Type B pancreatic cell (in vitro differentiated cells): ENCODE measurements at places on chromosomes 12 and 14.

- DNase-seq, result no peak
Measured at GRCh38 chr12:93113317-93114006, 184.4 kb upstream of the EEA1 start.

GRCh38 chr12:70031046-70031445 lies 206.0 kb downstream of the MYRFL start:
- DNase-seq, result no peak

DNA sequence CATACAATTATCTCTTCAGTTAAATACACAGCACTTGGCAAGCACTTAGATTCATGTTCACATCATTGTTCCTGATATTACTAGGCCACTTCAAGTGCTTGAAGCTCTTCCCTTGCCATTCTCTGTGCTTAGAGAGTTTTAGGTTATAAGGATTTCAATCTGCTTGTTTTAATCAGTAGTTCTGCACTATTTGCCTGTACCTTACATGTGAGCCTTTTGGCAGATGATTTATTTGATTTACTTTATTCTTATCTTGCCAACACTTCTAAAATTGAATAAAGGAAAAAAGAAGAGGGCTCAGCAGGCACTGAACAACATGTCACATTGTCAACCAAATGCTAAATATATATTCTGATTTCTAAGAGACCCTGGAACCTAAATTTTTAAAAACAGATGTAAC lies 363.8 kb upstream of the USP15 start:
- DNase-seq, result no peak

DNA sequence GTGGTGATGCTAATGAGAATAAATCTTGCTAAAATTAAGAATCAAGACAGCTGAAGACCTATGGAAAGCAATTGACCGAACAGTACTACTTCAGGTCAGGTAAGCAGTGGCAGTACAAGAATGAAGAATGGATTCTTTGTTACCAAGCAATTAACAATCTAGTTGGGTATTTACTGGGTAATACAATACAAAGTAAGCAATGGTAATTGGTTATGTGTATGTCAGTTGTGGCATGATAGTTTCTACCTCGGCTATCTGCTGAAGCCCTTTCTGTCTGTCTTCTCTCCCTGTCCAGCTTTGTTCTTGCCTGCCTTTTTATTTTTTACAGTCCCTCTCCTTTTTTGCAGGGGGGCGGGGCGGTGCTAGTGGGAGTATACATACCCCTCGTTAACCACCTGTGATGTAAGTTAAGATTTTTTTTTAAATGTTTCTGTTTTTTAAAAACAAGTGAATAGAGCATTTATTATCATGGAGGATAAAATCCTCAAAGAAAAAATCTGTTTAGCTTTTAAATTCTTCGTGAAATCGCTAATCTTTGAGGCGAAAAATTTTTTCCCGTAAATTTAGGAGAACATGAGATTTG lies 75.9 kb downstream of the RCOR1 start:
- no peak for DNase-seq

DNA sequence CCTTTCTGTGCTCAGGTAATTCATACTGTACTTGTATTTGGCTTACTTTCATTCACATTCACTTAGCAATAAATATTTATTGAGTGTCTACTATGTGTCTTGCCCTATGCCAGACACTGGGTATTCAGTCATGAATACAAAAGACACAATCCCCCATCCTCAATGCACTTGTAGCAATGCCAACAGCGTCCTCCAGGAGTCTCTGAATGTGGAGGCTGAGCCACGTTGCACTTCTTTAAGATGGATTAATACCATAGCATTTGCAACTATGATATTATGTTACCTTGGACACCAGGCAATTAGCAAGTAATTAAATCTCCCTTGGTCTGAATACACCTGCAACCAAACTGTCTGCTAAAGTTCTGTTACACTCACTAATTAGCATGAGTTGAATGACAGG lies 58.8 kb downstream of the OTX2 start:
- no peak for DNase-seq

DNA sequence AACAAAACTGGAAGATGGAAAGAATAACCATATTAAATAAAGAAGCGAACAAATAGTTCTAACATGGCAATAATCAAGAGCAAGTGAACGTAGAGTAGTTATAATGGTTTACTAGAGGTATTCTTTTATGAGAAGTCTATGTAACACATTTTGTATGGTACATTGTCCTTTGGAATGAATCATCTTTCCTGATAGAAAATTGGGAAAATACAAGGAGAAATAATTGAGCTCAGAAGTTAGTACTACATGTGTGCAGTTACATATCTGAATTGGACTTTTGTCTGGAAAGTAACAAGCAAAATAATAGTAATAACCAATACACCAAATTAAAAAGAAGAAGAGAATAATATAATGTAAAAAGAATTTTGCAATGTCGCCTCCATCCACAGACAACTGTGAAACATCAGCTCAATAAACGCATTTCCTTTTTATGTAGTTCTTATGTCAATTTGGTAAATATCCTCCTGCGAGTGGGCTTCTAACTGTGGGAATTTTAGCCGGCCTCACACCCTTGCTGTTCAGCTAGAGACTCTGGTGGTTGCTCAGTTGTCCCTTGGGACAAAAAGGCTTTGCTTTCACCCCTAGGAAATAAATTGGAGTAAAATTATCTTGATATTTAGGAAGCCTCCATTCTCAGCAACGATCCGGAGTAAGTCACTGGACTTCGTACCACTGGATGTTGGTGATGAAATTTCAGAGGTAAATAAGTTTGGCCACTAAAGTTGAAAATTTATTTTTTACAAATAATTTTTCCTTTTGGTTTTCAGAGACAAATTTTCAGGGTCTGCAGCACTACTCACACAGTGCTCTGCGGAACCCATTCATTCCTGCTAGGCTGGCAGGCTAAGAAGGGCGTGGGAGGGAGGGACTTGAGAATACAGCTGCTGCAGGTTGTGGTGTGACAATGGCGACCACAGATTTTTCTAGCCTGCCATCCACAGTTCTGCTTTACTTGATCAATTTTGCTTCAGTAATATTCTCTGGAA lies 1.1 kb upstream of the TUBA1A start:
- peak; percentile 8 for DNase-seq

GRCh38 chr12:24947541-24948419 lies 1.1 kb downstream of the BCAT1 start:
- no peak for DNase-seq

DNA sequence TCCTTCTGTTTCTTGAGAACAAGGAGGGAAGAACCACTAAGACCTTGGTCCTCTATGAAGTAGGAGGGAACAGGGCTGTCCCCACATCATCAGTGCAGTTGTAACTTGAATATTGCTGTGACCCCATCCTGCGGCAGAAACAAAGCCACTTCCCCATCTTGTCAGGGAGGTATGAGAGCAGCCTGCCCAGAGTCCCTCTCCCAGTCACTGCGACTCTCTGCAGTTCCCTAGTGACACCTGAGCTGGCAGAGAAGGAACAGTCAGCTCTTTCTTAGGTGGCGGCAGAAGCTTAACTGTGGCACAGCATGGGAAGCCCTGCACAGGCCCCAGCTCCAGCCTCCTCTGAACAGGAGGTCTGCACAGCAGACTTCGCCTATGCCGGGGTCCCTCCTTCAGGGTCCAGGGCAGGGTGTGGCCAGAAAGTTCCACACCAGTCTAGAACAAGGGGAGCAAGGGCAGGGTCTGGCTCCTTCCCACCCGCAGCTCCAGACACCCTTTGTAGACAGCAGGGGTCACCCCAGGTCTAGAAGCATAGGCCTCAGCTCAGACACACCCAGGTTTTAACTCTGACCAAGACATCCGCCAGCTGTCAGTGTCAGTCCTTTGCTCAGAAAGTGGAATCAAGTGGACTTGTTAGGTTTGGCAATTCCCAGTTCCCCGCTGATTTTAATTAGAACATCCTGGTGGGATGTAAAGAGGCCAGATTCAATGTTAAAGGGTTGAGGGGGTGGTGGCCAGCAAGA lies 36.8 kb downstream of the DEGS2 start:
- no peak for DNase-seq

DNA sequence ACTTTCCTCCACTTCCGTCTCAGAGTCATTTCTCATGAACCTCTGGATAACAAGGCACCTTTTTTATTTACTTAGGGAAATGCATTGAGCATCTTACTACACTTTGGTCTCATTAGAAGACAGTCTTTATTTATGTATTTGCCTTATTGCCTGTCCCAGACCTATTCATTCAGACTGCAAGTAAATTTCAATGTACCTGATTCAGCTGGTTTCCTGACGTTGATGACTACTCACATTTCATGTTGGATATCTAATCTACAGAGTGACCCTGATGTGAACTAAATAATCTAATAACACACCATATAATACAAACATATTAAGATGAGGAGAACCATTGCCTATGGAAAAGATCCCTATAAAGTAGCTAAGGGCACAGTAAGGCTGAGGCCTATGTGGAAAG lies 267.7 kb downstream of the SLC6A15 start:
- DNase-seq, result no peak

GRCh38 chr12:38386205-38386985 lies 69.8 kb downstream of the ALG10B start:
- DNase-seq, result no peak

DNA sequence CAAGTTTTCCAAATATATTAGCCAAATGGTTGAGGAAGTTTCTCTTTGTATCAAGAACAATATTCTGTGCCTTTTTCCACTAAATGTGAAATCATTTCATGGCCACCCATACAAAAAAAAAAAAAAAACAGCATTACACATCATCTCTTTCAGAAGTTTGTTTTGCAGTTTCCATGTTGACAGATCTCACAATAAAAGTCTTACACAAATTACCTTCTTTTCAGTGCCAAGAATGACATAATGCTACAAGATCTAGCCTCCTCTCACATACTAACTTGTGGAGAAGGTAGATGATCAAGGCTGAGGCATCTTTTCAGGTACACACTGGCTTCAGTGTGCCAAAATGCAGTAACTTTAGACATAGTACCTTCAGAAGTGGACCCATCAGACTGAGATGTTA lies 35.3 kb downstream of the PRKD1 start:
- no peak for DNase-seq

GRCh38 chr14:78758333-78758732 lies 588.2 kb downstream of the NRXN3 start:
- DNase-seq, result no peak

- no peak for DNase-seq
Measured at GRCh38 chr12:56763753-56764657, 881 bp downstream of the HSD17B6 start.

GRCh38 chr14:60848066-60848465 lies 113.5 kb downstream of the MNAT1 start:
- no peak for DNase-seq

GRCh38 chr12:51977320-51977753 lies 25.8 kb downstream of the ACVR1B start:
- no peak for DNase-seq

DNA sequence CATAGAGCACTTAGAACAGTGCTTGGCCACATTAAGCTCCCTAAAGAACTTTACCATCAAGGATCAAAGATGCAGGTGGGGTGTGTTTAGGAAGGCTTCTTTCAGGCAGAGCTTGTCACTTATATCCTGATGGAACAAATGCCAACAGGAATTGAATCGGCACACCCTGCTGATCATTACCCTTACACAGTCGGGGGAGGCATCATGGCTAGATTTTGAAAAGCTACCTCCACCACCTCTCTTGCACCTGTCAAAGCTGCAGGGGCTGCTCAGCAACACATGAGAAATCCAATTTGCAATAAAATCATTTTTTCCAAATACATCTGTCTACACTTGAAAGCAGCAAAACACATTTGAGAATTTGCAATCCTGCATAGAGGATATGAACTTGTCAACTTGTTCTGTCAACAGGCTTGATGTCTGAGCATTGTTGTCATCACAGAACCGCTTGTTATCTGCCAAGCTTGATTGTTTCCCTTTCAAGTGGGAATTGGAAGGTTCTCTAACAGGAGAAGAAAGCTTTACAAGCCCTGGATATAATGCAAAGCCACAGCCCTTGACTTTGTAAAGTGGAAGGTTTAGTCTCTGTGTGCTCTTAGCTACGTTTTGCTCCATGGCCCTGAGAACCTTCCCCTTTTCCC lies 24.6 kb upstream of the TRIM9 start:
- DNase-seq, result no peak

- peak; percentile 57 for DNase-seq
Measured at GRCh38 chr14:95265106-95266094, 54.3 kb downstream of the CLMN start.

DNA sequence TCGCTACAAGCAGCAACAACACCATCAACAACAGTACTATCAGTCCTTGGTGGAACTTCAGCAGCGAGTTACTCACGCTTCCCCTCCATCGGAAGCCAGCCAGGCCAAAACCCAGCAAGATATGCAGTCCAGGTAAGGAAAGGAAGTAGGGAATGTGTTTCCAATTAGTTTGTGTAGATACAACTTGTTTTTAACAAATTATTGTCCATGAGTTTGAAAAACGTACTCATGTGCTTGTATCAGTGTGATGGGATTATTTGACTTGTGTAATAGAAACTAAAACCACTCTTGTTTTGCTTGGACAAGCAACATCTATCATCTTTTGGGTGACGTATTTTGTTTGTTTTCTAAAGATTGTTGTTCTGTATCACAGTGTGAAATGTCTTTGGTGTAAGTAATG lies 137.9 kb downstream of the NAV3 start:
- DNase-seq, result no peak

DNA sequence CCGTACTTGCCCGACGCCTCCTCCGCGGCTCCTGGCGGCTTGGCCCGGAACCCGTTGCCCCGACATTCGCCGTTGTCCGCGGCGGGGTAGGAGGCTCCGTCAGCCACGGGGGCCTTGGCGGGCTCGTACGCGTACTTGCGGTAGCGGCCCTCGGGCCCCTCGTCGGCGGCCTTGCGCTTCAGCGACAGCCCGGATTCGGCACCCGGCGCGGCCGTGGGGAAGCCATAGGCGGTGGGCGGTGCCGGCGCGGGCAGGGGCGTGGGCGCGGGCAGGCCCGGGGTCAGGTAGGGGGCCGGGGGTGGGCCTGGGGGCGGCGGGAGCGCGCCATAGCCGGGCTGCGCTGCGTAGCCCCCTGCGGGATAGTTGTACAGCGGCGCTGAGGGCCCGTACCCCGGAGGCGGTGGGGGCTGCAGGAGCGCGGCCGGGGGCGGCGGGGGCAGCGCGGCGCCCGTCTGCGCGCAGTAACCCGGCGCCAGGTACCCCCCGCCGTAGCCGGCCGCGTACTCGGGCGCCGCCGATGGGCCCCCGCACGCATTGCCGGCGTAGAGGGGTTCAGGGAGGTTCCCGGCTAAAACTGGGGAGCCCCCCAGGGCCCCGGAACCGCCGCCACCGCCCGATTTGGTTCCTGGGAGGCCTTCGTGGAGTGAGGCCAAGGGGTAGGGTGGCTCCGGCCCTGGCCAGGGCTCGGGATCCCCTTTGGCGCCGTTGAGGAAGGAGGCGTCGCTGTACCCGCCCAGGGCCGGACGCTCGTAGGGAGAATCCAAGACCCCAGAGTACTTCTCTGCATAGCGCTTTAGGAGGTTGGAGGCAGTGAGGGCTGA lies 26.9 kb downstream of the FIGNL2 start:
- no peak for DNase-seq
